Substantia nigra (tissue), 51 donors: ENCODE measurements at places on chromosomes 7 and 10.

DNA sequence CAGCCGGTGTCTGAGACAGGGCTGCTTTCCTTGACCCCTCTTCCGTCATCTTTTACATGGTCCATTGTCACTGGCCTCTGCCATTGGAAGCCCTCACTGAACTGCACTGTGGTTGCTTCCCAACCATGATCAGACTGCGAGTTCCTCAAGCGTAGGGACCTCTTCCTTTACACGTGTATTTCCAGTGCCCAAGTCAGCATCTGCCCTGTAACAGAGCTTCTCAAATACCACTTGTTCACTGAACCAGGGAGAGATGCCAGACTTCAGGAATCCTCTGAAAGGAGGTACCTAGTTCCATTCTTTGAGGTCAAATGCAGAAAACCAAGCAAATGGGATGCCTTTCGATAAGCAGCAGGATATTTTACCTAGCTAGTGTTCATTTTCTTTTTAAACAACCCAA is 145.1 kb downstream of the NRP1 start:
- no peak for DNase-seq

DNA sequence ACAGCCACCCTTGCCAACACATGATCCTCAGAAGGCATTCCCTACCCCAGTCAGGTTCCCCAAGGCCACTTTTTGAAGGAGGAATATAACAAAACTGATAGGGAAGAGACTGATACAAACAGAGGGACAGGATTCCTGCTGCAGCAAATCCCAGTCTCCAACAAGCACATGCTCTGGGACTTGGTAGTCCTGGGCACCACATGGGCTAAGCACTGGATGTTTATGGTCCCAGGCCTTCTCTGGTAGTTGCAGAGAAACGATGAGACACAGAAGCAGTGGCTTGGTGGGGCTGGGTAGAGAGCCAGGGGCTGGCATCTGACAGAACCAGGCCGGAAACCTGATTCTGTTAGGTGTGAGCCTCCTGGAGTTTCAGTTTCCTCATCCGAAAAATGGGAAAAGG is 3.2 kb downstream of the VSTM4 start:
- DNase-seq: no peak

DNA sequence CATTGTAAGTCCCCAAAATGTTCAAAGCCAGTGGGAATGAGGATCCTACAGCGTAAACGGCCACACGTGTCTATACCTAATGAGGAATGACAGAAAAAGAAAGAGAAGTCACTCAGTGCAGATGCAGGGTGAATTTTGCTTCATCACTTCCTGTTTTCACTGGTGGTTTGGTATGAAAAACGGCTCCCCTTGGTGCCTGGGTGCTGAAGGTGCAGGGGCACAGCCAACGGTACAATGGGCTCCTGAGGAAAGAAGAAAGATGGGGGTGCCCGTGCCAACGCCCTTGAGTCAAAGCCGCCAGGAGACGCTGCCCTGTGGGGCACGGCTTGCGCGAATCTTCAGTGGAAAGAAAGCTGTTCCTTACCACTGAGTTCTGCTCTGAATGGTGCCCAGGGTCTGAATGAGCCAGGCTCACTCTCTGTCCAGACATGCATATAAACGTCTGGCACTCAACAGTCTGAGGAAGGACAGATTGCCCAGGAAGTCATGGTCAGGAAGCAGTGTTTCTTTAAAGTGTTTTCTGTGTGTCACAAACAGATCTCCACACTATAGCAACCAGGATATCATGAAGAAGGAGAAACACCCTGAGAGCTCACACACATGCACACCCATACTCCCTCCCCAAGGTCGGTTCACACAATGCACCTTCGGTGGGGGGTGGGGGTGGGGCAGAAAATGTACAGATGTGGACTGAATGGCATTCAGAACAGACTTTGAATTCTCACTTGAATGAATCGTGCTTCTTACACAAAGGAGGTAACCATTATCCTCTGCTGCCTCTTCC is 105.8 kb downstream of the ELMO1 start:
- no peak for DNase-seq

DNA sequence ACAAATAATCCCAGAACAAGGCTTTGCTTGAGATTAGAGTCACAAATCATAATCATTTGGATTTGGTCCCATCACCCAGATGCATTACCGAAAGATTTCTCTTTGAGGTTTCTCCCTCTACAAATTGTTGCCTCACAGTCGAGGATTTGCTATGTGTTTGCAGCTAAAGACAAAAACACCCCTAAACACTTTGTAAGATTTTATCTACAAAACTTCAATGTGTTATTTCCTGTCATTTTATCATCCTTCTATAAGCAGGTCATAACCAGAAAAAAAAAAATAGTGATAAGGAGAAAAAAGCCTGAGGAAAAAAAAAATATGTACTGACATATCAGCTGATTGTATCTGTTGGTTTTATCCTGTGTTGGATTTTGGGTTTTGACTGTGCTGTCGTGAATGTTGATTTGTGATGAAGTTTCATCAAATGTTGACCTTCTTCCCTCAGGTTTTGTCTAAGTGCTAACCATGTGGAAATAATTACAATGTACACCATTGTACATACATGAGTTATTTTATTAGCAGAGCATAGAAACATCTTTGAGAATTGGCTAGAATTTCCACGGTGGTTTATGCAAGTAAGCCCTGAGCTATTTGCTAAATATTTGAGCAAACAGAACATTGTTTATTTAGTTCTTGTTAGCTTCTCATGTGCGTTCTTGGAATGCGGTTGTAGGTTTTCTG is 274.4 kb downstream of the NEBL start:
- no peak for DNase-seq

DNA sequence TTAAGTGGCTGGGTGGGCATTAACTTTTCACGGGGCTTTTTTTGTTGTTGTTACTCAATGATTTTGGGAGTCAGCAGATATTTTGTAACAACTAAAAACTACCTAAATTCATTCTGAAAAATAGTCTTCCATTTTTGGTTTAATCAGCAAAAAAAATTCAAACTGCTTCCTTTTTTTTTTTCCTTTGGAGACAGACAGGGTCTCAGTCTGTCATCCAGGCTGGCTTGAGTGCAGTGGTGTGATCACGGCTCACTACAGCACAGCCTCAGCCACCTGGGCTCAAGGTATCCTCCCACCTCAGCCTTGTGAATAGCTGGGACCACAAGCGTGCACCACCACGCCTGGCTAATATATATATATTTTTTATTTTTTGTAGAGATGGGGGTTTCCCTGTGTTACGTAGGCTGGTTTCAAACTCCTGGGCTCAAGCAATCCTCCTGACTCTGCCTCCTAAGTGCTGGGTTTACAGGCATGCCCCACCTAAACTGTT is 36.5 kb downstream of the SKIDA1 start:
- DNase-seq: no peak

- peak; percentile 20 for DNase-seq
Measured at GRCh38 chr10:12902135-12902572, 99.4 kb downstream of the CCDC3 start.

- DNase-seq: no peak
Measured at GRCh38 chr10:113390896-113391295, 162.0 kb upstream of the HABP2 start.

- DNase-seq: no peak
Measured at GRCh38 chr7:103539875-103540274, 93.9 kb upstream of the SLC26A5 start.

DNA sequence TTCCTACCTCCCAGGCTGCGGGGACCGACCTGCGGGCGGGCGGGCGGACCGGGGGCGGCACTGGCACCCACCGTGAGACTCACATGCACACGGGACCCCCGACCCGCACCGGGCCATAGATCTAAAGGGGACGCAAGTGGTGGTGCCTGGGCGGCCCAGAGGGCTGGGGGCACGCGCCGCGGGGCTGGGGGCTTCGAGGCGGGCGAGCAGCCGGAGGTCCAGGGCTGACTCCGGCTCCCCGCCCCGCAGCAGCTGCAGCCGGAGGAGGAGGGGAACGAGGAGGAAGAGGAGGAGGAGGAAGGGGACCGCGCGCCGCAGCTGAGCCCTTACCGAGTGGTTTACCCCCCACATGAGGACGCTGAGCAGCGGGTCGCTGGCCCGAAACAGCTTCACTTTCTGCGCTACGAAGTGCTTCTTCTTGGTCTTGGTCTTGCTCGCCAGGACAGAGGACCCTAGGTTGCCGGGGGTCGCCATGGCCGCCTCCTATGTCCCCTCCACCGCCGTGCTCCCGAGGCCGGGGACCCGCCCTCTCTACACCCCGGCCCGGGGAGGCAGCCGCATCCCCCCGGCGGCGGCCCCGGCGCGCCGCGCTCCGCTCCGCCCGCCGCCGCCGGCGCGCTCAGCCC is 412 bp downstream of the PIP4K2A start:
- DNase-seq: no peak

DNA sequence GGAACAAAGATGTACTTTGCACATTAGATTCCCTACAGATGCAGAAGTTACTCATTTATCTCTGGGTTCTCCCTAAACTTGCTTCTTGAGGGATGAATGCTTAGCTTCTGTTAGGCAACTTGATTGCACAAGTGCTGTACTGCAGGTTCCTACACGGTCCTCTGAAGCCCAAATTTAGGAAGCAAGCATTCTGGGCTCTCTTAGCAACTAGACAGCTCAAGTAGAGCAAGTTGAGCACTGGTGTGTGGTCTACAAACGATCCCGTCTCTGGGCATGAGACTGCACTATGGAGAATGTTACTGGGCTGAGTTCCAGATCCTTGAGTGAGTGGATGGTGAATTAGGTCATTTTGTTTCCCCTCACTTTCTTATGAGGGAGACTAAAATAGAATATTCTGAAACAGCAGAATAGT is 14.3 kb downstream of the SEMA3D start:
- DNase-seq: no peak

DNA sequence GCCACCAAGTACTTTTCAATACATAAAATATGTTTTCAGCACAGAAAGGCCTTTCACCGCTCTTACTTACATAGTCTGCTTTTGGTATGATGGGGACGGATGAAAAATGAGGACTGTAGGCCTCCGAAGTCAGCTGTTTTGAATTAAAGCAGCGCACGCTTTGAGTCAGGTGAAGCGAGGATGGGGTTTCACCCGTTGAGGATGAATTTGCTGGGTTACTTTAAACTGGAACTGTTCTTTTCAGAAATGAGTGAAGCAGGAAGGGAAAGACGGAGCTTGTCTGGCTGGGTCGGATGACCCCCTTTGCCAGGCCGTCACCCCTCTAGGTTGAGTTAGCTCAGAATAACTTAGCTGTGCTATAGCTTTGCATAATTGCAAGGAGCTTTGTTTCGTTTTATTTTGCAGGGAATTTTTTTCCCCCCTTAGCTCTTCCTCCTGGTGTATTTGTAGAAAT is 40.0 kb downstream of the CUX1 start:
- no peak for DNase-seq

DNA sequence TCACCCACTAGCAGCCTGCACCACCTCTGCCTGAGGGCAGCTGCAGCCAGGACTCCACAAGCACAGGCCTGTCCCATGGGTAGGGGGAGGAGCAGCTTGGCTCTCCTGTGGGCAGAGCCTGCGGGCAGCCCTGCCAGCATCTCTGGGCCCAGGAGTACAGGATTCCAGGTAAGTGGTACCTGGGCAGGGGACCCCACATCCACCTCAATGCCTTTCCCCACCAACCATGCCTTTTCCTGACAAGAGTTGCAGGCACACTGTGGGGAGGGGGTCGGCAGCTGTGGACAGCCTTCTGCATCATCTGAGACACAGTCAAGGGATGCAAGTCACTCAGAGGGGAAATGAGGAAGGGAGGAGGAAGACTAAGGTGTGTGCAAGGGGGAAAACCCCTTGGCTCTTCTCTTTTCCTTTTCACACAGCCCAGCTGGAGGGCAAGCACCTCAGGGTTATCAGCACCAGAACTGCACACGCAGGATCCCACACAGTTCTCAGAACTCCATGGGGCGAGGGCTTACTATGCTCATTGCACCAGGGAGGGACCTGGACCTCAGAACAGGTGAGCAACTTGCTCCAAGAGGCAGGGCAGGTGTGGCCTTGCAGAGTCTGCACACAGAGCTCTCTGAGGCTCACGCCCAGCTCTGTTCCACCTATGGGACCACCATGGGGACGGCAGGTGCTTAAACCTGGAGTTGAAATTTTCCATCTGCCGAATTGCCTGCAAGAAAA is 16.5 kb upstream of the ANTXRL start:
- DNase-seq: no peak

GRCh38 chr7:22234227-22234626 is 122.7 kb downstream of the RAPGEF5 start:
- DNase-seq: no peak

GRCh38 chr10:116765648-116766081 is 23.3 kb upstream of the HSPA12A start:
- DNase-seq: no peak

DNA sequence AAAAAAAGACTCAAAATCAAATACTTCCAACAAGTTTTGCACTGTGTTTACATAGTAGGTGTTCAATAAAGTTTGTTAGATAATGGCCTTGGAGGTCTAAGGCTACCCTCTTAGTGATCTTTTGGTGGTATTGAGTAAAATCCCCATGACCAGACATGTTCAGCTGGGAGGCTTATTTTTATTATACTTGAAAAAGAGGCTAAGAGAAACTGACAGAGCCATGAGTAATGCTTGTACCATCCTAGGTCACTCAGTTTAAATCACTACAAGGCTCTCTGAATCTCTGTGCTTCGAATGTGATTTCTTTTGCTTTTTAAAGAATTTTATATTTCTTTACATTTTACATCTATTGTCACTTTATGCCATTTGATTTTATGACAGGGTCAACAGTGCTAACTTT is 90.5 kb downstream of the TWIST1 start:
- DNase-seq: no peak

DNA sequence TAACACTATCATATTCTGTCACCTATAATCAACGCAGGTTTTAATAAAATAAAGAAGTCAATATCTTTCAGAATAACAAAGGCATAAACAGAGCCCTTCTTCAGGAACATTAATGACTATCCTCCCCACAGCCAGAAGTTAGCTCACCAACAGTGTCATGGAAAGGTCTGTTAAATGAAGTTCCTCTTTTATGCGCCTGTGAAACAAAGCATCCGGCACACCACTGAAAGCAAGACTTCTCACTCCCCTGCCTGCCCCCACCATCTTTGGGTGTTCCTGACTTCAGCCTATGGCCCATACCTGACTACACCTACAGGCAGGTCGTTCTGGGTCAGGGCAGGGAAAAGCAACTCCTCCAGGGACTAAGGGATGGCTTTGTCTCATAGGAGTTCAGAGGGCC is 205.4 kb downstream of the FANK1 start:
- no peak for DNase-seq

GRCh38 chr7:117212969-117213877 is 109.6 kb downstream of the WNT2 start:
- peak; percentile 5 for DNase-seq

- DNase-seq: no peak
Measured at GRCh38 chr7:22200238-22200637, 156.7 kb downstream of the RAPGEF5 start.

DNA sequence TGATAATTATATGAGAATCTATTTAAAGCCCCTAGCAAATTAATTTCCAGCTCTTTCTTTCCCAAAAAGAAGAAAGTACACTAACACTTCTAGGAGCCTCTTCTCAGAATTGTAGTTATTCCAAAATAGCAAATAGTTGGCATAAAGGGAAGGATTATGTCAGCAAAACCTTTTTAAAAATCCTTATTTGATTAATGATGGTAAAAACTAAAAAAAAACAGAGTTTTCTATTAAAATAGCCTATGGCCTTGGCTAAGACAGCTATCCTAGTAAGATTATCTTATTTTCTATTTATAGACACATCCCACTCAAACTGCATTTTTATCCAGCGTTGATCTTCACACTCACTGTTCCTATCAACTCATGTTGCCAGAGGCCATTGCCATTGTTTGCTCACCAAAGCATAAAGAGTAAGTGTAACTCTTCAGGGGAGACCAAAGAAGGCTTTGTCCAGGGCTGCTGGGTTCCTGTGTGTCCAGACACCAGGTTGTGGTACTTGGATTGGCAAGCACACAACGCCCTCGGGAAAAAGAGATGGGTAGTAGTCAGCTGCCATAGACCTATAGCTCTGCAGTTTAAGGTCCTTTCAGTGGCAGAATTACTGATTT is 31.5 kb downstream of the ACTA2 start:
- DNase-seq: no peak

- no peak for DNase-seq
Measured at GRCh38 chr7:83429493-83429892, 219.4 kb downstream of the SEMA3E start.
